Stimulated activated effector memory CD8-positive, alpha-beta T cell treated with anti-CD3 and anti-CD28 coated beads, Interleukin-12 subunit alpha, Interleukin-12 subunit beta, amount 100 ng/mL, for 72 hours (primary cell): ENCODE measurements at places on chromosomes 2 and 18.

DNA sequence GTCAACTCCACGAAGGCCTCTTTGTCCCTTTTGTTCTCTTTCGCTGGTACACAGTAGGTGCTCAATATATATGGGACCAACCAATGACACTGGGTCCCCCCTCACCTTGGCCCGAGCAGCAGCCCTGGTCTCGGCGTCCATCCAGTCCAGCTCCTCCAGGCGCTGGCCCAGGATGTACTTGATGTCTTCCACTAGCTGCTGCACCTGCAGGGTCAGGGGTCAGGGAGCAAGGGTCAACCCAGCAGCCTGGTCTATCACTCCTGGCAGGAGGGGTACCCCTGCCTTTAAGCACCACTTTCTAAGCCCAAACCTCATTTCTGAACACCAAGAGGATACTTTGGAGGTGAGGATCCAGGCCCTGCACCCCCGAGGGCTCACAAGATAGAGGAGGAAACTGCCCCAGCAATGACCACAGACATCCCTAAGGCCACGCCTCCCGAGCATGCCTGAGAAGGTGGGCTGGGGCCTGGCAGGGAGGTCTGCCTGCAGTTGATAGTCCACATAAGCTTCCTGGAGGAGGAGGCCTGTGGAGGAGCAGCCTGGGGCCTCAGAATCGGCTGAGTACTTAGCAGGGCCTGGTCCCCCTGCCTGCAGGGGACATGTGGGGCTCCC, 4.2 kb downstream of the ECEL1 start:
- no peak for DNase-seq

DNA sequence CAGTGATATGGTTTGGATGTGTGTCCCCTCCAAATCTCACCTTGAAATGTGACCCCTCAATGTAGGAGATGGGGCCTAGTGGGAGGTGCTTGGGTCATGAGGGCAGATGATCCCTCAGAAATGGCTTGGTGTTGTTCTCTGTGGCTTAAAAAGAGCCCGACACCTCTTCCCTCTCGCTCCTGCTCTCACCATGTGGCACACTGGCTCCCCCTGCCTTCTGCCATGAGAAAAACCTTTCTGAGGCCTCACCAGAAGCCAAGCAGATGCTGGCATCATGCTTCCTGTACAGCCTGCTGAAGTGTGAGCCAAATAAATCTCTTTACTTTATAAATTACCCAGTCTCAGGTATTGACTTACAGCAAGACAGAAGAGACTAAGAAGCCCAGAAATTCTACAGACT, 357.1 kb downstream of the NRXN1 start:
- no peak for DNase-seq

DNA sequence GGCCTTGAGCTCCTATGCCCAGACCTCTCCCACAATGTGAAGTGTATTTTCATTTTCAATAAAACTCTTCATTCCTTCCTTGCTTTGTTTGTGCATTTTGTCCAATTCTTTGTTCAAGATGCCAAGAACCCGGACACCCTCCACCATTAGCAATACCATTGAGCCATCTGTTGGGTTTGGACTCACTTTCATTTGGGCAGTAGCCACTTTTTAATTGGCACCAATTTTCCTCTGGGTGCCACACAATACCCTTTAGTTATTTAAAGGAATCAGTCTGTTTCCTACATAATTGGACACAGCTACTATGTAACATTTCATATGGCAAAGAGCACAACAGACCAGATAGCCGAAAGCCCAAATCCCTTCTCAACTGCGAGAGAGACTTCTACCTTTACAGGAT, 22.5 kb upstream of the SLC35G4 start:
- no peak for DNase-seq

DNA sequence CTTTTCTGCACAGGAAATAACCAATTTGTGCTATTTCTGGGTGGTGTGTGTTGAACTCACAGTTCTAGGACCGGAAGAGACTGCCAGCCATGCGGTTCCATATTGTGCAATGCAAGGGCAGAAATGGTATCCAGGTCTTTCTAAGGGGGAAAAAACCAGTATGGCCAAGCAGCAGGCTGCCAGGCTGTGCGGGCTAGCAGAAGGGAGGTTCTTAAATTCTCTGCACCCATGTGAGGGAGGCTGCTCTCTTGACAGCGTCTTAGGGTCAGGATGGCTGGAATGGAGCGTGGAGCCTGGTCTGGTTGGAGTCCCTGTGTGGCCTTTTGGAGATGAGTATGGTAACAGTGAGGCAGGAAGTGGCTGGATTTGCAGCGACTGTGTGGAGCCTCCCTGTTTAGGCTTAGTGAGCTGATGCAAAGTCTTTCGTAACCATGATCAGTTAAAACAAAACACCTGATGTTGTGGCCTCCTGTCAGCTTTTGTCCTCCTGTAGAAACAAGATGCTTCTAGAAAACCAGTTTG, 52.6 kb downstream of the NCK2 start:
- no peak for DNase-seq

- DNase-seq: no peak
Measured at GRCh38 chr18:32349728-32350395, 120.8 kb downstream of the GAREM1 start.

- no peak for DNase-seq
Measured at GRCh38 chr2:46653539-46653938, 174.2 kb downstream of the TMEM247 start.
